ENCODE measurements at places on chromosomes 4 and X.

DNA sequence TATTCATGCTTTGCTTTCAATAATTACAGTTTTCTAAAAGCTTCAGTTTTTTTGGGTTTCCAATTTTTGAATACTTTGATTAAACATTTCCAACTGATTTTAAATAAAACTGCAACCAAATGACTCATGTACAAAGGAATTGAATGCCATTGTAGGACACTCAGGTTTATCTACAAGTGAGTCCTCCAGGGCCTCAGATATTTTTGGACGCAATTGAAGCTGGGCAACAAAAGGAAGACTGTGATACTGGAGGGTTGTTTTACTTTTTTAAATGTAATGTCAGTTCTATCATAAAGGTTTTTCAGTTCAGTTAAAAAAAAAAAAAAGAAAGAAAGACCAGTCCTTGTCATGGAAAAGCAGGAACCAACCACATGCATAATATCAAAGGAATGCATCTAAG, 64.2 kb downstream of the MAGEA10 start:
- no peak for DNase-seq

DNA sequence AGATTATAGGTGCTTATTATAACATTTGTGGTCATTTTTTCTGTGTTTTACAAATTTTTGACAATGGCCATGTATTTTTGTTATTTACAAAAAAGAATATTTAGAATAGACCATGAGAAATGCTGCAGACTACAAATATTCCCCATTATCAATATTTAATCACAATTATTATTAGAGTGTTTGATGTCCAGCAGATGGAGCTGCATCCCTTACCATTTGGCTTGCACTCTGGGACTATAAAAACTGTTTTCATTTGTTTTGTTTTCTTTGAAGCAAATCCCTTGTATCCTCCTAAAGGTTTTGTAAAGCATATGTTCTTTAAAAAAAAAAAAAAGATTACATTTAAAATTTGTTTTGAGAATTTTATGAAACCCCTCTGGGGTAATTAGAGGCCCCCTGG, 85.6 kb upstream of the CXorf66 start:
- peak; percentile 20 for DNase-seq

DNA sequence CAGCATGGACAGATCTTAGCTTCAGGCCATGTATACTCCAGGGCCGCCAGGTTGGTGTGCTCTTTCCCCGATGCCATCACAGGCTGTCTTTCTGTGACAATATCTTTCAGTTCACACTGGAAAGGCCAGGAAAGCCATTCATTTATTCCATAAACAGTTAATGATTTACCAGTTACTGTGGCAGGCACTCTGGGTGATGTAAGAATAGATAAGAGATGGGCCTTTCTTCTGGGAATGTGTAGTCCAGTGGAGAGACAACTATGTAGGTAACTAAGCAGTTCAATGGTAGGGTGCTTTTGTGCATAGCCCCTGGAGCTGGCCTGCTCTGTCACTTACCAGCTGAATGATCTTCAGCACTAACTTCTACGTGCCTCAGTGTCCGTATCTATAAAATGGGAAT, 46.3 kb upstream of the LEF1 start:
- no peak for DNase-seq

DNA sequence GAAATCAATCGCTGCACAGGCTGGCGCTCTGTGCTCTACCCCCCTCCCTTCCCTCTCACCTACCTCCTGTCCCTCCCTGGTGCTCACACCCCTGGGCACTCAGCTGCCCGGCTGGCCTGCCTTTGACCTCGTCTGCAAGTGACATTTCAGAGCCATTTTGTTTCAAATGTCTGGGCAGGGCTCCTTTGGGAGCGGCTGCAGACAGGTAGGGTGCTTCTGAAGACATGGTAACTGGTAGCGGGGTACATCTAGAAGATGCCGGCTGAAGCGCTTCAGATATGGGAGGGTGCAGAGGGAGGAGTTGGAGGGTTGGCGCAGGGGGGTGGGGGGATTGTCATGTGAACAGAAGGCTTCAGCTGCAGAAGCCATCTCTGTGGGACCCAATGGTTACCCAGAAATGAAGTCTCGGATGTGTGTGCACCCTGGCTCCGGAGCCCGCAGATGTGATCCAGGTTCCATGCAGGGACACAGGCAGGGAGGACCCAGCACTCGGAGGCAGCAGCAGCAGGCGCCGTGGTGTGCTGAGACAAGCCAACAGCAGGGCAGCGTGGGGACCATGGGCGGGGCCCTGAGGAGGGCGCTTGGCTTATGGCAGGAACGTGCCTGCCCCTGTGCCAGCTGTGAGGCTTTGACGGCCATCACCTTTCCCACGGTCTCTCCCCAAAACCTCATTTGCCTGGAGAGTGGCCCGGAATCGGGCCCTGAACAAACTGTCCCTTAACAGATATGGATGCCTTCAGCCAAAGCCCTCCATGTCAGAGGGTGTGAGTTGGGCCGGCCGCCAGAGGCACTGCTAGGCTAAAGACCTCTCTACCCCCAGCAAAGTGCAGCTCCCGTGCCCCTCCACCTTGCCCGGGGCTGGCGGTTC, 7.6 kb upstream of the DUSP9 start:
- DNase-seq: no peak

GRCh38 chr4:169017971-169018370, 7.9 kb upstream of the CBR4 start:
- DNase-seq: no peak

GRCh38 chr4:74072739-74073138, 26.3 kb downstream of the CXCL2 start:
- no peak for DNase-seq

Data from SK-MEL-5 (cell line).